ENCODE measurements at places on chromosomes 3 and 15. TPM values are rescaled to one million over a fixed set of nuclear protein-coding genes. Genes with fewer than 3 reads are reported as not detected.

Gene GPR87
- 1.2 TPM for total RNA-seq

Gene VIPR1
- 0.51 TPM for total RNA-seq

Gene MFN1
- 38.2 TPM for total RNA-seq

Gene RHOV
- total RNA-seq = 0.80 TPM

Gene GNB4
- 13.9 TPM for total RNA-seq

Gene GFM1
- total RNA-seq = 59.1 TPM

Gene GADL1
- total RNA-seq = not detected

Gene IFT57
- total RNA-seq = 21.6 TPM

Gene IQCF5
- total RNA-seq = not detected

Gene IMPG2
- total RNA-seq = 0.05 TPM

Gene STAC
- total RNA-seq = not detected

Gene SPTBN5
- total RNA-seq = 0.90 TPM

Gene CELF6
- total RNA-seq = 0.16 TPM

Gene GYG1
- 25.2 TPM for total RNA-seq

Gene EOMES
- total RNA-seq = 5.6 TPM

Gene GOLGA8R
- 3.0 TPM for total RNA-seq

Gene GOLGA8T
- not detected for total RNA-seq

Gene ZCWPW2
- total RNA-seq = 0.16 TPM

Gene CAMK2N2
- total RNA-seq = 0.18 TPM

Gene ANO10
- 4.9 TPM for total RNA-seq

Gene GPR176
- total RNA-seq = 0.53 TPM

Gene TMOD2
- total RNA-seq = 1.7 TPM

Gene CHST13
- 0.09 TPM for total RNA-seq

Gene MB21D2
- total RNA-seq = 17.7 TPM

Gene UBE3A
- total RNA-seq = 108 TPM

Gene LRTM1
- total RNA-seq = not detected

Gene LMAN1L
- total RNA-seq = 0.32 TPM

Gene PRKAR2A
- total RNA-seq = 32.4 TPM

Gene NR2E3
- not detected for total RNA-seq

Gene ZNF774
- total RNA-seq = 2.7 TPM

Gene MCTP2
- total RNA-seq = 91.5 TPM

Gene SKOR1
- total RNA-seq = 0.09 TPM

Gene LRRIQ4
- total RNA-seq = 0.16 TPM

Gene STRIT1
- not detected for total RNA-seq

Gene CD86
- total RNA-seq = 4.8 TPM

Gene GRK7
- not detected for total RNA-seq

Data from activated T-helper 2 cell treated with anti-CD3 and anti-CD28 coated beads, Interferon-gamma antibody, Interleukin-2, Interleukin-4, amounts not matched to agents 10 μg/mL and 5 μg/mL and 100 μg/mL, durations not matched to agents 14 hours and 24 hours and 36 hours (primary cell).